ENCODE measurements at places on chromosomes 3 and 15.

GRCh38 chr3:186361762-186362536 lies at the start of gene DGKG:
Gene DGKG, minus strand, starts transcription at chr3:186362234. Its CDS starts 41,775 bp downstream, at chr3:186320459.
- DNase-seq: no peak

GRCh38 chr3:181839916-181840297 lies 128.2 kb downstream of the SOX2 start:
- no peak for DNase-seq

- no peak for DNase-seq
These were observed 84.3 kb downstream of the ATP1B3 start for GRCh38 chr3:141960731-141961130.

DNA sequence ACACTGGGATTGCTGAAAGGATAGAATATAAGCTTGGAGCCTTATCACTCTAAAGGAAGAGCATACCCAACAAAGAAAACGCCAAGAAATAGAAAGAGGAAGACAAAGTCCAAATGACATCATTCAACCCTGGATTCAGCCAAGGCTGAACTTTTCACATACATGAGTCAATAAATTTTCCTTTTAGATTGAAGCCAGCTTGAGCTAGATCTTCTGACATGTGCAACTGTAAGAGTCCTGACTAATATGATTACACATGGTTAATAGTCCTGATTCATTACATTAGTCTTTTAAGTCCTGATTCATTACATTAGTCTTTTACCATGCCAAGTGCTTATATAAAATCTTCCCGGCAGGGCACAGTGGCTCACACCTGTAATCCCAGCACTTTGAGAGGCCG lies 13.6 kb upstream of the DENND6A start:
- DNase-seq: no peak

GRCh38 chr15:88382482-88382983 lies 84.7 kb downstream of the MRPL46 start:
- no peak for DNase-seq

DNA sequence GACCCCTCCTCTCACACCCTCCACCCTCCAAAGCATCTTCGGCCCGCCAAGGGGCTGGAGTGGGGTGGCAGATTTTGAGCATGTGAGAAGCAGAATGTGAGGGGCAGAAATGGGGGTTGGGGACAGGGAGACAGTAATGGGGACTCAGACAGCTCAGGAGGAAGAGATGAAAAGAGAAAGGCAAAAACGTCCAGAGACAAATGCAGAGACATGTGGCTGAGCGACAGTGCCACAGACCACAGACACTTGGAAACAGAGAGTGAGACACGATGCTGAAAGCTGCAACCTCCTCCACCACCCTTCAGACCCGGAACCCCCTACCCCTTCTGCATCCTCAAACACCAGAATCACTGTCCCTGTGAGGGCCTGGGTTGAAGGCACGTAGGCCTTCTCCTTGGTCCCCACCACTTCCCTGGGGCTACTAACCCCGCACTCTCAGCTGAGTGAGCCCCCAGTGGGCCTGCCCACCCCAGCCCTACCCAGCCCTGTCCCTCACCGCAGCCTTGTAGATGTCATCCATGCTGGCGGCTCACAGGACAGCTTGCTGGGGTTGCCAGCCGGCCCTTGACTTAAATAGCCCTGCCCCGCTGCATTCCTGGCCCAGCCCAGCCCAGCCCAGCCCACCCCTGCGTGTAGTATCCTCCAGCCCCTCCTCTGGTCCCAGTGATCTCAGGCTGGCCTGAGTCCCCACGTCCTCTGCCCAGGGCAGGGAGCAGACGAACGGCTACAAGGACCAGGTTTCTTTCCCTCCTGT lies at the start of gene TNNC1:
TNNC1 (minus strand) TSS at position 546 of the 754 bp plus-strand sequence; CDS start at position 520, 26 bp downstream.
- no peak for DNase-seq

GRCh38 chr3:24139463-24140412 lies 194.7 kb downstream of the NR1D2 start:
- no peak for DNase-seq

DNA sequence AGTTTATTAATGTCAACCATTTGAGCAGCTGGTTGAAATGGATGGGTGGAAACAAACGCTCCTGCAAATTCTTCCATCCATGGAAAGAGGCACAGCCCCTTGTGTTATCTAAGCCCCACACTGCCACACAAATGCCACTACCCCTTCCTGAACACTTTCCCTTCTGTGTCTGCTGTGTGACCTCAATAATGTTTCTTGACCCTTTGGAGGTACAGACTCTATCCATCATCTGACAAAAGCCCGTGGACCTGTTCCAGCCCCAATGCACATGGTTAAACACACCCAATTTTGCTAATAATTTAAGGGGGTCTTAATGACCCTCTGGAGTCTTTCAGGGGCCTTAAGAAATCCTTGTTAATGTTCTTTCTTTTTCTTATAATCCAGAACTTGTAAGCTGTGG lies 482.2 kb upstream of the CFAP20DC start:
- DNase-seq: no peak

- no peak for DNase-seq
These were observed 63.0 kb downstream of the ARHGAP31 start for GRCh38 chr3:119357190-119357589.
